ENCODE measurements at places on chromosomes 12 and 14.

GRCh38 chr12:57190821-57191220 lies 25.8 kb upstream of the NXPH4 start:
- no peak for DNase-seq

DNA sequence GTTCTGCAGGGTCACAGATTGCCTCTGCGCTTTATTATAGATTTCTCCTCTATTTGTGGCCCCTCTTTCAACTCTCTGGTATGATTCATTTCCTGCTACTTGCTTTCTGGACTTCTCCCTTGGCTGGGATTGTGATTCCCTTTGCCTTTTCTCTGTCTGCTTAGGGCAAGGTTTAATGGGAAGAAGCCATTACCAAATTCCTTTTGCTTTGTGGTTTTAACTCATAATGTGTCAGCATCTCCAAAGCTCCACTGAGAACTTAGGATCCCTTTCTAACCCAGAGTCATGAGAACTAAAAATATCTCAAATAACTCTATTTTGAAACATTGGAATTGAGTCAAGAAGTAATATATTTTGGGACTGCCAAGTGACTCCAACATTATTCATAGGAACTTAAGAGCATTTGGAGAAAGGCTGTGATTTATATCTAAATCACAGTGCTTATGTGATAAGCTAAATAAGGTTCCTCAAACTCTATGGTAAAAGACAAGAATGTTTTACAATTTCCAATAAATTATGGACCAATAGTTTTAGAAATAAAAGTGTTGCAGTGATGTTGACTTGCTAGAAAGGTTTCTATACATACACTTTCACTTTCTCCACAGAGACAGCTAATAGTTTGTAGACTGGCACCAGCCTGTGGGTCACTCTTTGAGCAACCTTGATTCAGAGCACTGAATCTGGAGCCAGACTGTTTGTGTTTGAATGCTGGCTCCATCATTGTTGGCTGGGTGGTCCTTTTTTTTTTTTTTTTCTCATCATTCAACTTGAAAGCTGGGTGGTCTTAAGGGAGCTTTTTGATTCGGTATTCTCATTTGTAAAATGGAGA lies 93.9 kb downstream of the DACT1 start:
- no peak for DNase-seq

DNA sequence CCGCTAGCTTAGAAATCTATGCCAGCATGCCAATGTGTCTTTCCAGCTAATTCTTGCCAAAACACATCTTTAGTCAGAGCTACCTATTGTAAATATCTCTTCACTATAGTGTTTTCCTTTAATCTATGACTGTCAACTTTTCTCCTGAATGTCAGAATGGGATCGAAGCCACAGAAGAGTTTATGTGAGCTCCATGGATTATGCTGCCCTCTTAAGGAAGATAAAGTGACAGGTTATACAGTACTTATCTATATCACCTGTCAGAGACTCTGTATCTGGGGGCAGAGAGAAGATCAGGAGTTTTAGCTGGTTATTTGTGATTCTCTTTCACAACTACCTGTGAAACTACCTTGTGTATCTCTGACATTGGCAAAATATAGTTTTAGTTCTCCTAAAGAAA lies 204.3 kb upstream of the SEL1L start:
- DNase-seq: no peak

DNA sequence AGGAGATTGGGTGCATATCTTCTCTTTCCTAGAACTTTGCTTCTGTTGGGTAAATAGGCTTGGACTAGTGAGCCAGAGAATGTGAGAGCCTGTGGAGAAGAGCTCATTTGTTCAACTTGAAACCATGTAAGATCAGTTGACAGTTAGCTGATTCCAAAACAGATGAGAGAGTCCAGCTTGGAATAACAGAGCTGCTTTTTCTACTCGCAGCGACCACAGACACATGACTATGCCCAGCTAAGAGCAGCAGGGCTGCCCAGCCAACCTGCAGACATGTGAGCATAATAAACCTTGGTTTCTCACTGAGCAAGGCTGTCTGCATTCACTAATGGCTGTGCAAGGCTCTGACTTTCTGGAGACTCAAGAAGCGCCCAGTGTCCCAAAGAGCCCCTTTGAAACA lies 209.2 kb downstream of the C12orf75 start:
- DNase-seq: no peak

GRCh38 chr14:45698462-45699134 lies 445.6 kb upstream of the MIS18BP1 start:
- peak; percentile 13 for DNase-seq

GRCh38 chr12:104858611-104859543 lies 99.2 kb downstream of the SLC41A2 start:
- no peak for DNase-seq

All from NCI-H510A treated with DMSO at 0.1 percent for 48 hours (cell line).